NCI-H524 treated with DMSO at 0.1 percent for 48 hours (cell line): ENCODE measurements at places on chromosomes 7 and 10.

DNA sequence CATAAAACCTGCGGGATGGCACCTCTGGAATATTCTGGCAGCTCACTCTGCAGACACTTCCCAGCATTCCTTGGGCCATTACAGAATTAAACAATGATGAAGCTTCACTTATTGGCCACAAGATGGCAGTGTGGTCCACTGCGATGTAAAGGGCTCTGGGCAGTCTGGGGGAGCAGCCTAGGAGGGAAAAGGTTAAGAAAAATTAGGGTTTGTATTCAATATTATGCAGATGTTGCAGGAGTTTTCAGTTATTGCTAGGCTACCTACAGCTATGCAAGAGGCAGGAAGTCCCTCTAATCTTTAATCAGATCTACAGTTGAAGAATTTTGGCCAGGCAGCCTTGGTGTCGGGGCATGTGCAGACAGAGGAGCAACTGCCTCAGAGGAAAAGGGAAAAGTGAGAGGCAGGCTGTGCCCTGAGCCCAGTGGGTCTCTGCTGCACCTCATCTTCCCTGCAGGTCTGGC is 233.2 kb upstream of the PRSS1 start:
- DNase-seq: no peak

GRCh38 chr10:35684586-35684985 is 42.5 kb upstream of the FZD8 start:
- no peak for DNase-seq

DNA sequence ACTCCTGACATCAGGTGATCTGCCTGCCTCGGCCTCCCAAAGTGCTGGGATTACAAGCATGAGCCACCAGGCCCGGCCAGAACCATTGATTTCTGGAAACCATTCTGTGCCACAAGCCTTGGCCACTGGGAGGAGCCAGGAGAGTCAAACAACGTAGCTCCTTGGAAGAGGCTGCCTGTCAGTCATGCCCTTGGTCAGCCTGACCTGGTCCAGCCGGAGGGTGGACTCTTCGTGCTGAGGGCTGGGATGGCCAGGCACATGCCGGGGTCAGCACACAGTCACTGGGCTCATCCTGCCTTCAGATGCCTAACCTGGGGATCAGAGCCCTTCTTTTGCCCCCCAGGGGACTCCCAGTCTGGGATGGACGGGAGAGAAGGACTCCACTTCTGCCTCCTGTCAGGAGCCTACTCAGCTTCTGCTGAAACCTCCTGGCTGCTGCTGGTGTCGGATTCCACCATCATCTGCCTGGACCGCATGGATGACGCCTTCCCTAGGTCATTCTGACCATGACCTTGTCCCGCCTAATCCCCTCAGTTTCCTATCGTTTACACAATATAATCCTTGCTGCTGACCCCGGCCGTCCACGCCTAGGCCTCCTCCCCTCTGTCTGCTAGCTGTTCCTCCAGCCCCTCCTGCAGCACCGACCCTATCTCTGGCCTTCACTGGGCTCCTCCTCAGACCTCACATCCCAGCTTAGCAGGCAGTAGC is 30.4 kb downstream of the TMEM270 start:
- DNase-seq: no peak

DNA sequence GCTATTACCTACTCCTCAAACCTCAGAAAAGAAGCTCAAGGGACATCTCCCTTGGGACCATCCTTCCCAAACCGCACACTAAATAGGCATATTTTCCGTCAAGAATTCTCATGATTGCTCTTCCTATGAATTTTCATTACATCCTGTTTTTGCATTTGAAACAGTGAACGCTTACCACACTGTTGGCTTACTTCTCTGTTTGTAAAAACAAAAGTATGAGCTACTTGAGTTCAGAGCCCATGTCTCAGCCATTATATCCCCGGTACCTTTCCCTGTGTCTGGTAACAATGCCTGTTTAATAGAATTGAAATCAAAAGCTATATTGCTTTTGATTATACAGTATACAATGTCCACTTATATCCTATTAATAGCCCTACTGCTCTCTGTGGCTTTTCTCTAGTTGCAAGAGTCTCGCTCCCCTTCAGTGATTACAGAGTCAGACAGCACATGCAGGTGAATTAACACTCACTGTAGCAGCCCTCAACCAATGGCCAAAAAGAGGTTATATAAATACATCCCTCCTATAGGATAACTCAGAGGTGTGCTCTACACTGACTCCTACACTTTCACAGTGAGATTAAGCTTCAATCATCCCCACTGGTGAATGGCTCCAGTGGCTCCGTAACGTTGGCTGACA is 264.4 kb downstream of the SORCS1 start:
- no peak for DNase-seq

- DNase-seq: no peak
These were observed 984.1 kb downstream of the LRMDA start for GRCh38 chr10:76415554-76415953.

DNA sequence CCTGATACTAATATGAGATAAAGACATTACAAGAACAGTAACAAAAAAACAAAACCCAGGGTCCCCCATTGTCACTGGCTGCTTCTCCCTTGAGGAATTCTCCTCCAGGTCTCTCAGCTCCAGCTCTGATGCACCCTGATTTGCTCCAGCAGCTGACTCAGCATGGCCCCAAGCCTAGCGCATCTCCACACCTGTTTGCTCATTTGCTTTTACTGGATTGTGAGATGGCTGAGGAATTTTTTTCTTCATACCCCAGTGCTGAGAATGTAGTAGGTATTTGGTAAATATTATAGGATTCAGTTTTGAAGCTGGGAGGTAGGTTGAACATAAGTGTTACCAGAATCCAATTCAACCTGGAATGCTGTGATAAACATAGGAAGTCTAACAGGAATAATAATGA is 171.9 kb downstream of the PKD1L1 start:
- no peak for DNase-seq
